ENCODE measurements at places on chromosomes 7 and 10.

GRCh38 chr7:34567906-34568305 is 90.1 kb upstream of the NPSR1 start:
- no peaks in the 10 kb centered on the region for H3K36me3 ChIP-seq
- no peak for DNase-seq
- H3K4me3 ChIP-seq = no peak overlapping the region
- H3K27ac ChIP-seq = no peak overlapping the region

GRCh38 chr7:147579148-147579547 is 1011.4 kb upstream of the C7orf33 start:
- no peaks in the 10 kb centered on the region for H3K27me3 ChIP-seq
- no peaks in the 10 kb centered on the region for H3K36me3 ChIP-seq
- no peak overlapping the region for H3K4me3 ChIP-seq
- H3K27ac ChIP-seq = no peak overlapping the region
- no peak for DNase-seq

DNA sequence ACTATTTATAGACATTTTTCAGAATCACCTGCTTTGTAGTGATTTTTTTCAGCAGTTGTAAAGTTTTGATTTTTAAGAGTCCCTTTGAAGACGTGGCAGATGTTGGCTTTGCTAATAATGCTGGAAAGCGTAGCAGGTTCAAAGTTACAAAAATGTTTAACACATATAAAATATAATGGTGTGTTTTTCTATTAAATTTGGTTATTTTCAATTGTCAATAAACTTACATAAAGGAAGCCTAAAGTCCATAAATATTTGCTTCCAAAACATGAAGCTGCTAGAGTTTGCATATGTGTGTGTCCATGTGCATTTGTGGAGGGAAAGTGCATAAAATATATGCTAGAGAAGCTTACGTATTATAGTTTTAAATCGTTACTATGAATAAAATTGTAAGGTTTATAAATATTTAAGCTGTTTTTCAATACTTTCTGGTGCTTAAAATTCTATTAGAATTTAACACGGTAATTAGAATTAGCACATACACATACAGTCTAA is 3.7 kb downstream of the MEOX2 start:
- no peaks in the 10 kb centered on the region for H3K36me3 ChIP-seq
- peak overlapping the region; percentile 87 for H3K27ac ChIP-seq
- H3K27me3 ChIP-seq = peaks cover 3% of the 10 kb centered on the region
- peak overlapping the region; percentile 67 for H3K4me3 ChIP-seq

GRCh38 chr10:74743401-74743800 is 83.0 kb upstream of the KAT6B start:
- no peak for DNase-seq
- H3K27ac ChIP-seq = no peak overlapping the region
- no peaks in the 10 kb centered on the region for H3K4me1 ChIP-seq
- no peak overlapping the region for H3K4me3 ChIP-seq

GRCh38 chr7:79454361-79454960 is 994 bp upstream of the MAGI2 start:
- DNase-seq = peak; percentile 38
- H3K4me3 ChIP-seq = peak overlapping the region; percentile 95
- H3K4me1 ChIP-seq = no peaks in the 10 kb centered on the region
- H3K27ac ChIP-seq = peak overlapping the region; percentile 97
- H3K27me3 ChIP-seq = no peaks in the 10 kb centered on the region

DNA sequence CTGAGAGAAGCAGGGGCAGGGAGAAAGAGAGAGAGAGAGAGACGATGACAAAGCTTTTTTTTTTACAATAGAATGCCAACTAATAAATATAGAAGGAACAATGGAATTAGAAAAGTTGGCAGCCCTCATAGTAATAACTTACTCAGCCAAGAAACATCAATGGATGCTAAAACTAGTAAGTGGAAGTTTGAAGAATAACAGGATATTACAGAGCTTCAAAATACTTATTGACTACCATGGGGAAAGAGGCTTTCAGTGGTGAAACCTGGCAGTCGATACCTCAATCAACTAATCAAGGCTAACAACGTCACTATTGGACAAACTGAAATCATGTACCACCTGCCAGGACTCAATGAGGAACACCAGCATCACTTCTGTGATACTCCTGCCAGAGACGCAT is 100.5 kb upstream of the LRRC4 start:
- H3K27me3 ChIP-seq = peaks cover 4% of the 10 kb centered on the region
- H3K27ac ChIP-seq = no peak overlapping the region
- no peak for DNase-seq

- no peaks in the 10 kb centered on the region for H3K36me3 ChIP-seq
- DNase-seq = no peak
- no peak overlapping the region for H3K4me3 ChIP-seq
- no peak overlapping the region for H3K27ac ChIP-seq
- peaks cover 5% of the 10 kb centered on the region for H3K27me3 ChIP-seq
- H3K4me1 ChIP-seq = no peaks in the 10 kb centered on the region
These were observed 38.1 kb downstream of the IKZF1 start for GRCh38 chr7:50342616-50343114.

GRCh38 chr10:114584419-114584818 is 73.7 kb downstream of the ABLIM1 start:
- H3K27me3 ChIP-seq = no peaks in the 10 kb centered on the region
- no peaks in the 10 kb centered on the region for H3K4me1 ChIP-seq
- no peak for DNase-seq
- H3K4me3 ChIP-seq = no peak overlapping the region
- no peak overlapping the region for H3K27ac ChIP-seq
- H3K36me3 ChIP-seq = no peaks in the 10 kb centered on the region

GRCh38 chr10:103630156-103630555 is 136.7 kb downstream of the NEURL1 start:
- H3K4me1 ChIP-seq = peaks cover 50% of the 10 kb centered on the region
- no peaks in the 10 kb centered on the region for H3K27me3 ChIP-seq
- no peak overlapping the region for H3K27ac ChIP-seq
- H3K4me3 ChIP-seq = no peak overlapping the region

GRCh38 chr7:29486191-29486700 is 77.4 kb upstream of the PRR15 start:
- no peaks in the 10 kb centered on the region for H3K36me3 ChIP-seq
- no peak overlapping the region for H3K27ac ChIP-seq
- no peak for DNase-seq
- no peaks in the 10 kb centered on the region for H3K27me3 ChIP-seq
- H3K4me3 ChIP-seq = no peak overlapping the region

DNA sequence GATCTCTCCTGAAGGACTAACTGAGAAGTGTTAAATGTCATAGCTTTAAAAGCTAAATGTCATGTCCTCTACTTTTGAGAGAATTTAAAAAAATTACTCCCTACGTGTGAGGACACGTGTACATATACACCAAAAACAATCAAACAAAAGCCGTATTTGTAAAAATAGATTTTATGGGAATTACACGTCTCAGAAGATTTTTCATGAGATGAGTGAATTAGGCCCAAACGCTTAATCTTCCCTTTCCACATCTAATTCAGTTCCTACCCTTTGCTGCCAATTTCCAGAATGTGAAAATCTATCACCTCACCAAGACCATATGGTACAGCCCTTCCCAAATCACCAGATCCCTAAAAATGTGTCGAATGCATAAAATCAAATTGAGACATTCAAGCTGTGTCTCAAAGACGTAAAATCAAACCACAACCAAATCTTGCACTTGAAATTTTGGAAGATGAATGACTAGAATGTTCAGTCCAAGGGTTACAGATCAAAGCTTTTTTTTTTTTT is 1.0 kb upstream of the CTTNBP2 start:
- DNase-seq = no peak
- no peaks in the 10 kb centered on the region for H3K36me3 ChIP-seq
- H3K4me3 ChIP-seq = no peak overlapping the region
- no peak overlapping the region for H3K27ac ChIP-seq

GRCh38 chr7:28355635-28356319 is 56.5 kb upstream of the CREB5 start:
- H3K36me3 ChIP-seq = no peaks in the 10 kb centered on the region
- no peaks in the 10 kb centered on the region for H3K4me1 ChIP-seq
- DNase-seq = no peak
- no peak overlapping the region for H3K4me3 ChIP-seq
- no peaks in the 10 kb centered on the region for H3K27me3 ChIP-seq
- no peak overlapping the region for H3K27ac ChIP-seq

DNA sequence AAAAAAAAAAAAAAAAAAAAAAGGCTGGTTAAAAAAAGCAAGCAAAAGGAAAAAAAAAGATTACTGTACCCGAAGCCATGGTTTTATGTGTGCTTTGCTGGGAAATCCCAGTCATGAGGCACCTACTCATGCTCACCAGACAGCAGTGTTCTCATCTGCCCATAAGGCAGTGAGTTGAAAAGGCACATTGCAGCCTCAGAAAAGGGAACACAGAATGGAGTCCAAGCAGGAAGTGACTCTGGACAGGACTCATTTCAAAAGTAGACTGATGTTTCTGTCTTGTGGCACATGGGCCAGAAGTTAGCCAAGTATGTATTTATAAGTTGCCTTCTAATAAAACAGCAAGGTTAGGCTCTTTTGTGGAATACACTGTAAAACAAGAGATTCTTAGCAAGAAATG is 40.2 kb downstream of the PDSS1 start:
- H3K4me1 ChIP-seq = no peaks in the 10 kb centered on the region
- H3K27ac ChIP-seq = no peak overlapping the region
- no peak overlapping the region for H3K4me3 ChIP-seq
- no peak for DNase-seq

- no peak overlapping the region for H3K27ac ChIP-seq
- no peak for DNase-seq
- H3K27me3 ChIP-seq = peaks cover 15% of the 10 kb centered on the region
- no peak overlapping the region for H3K4me3 ChIP-seq
These were observed 140.0 kb downstream of the PTPRN2 start for GRCh38 chr7:158447506-158448171.

- no peak for DNase-seq
- H3K4me1 ChIP-seq = no peaks in the 10 kb centered on the region
- H3K4me3 ChIP-seq = no peak overlapping the region
- H3K27me3 ChIP-seq = no peaks in the 10 kb centered on the region
- no peak overlapping the region for H3K27ac ChIP-seq
These were observed 271.9 kb upstream of the DGKB start for GRCh38 chr7:15174485-15174884.

- no peak overlapping the region for H3K4me3 ChIP-seq
- H3K36me3 ChIP-seq = no peaks in the 10 kb centered on the region
- H3K27ac ChIP-seq = peak overlapping the region; percentile 50
- H3K4me1 ChIP-seq = peaks cover 31% of the 10 kb centered on the region
- no peaks in the 10 kb centered on the region for H3K27me3 ChIP-seq
These were observed 12.7 kb downstream of the PTPRE start for GRCh38 chr10:127919418-127920271.

DNA sequence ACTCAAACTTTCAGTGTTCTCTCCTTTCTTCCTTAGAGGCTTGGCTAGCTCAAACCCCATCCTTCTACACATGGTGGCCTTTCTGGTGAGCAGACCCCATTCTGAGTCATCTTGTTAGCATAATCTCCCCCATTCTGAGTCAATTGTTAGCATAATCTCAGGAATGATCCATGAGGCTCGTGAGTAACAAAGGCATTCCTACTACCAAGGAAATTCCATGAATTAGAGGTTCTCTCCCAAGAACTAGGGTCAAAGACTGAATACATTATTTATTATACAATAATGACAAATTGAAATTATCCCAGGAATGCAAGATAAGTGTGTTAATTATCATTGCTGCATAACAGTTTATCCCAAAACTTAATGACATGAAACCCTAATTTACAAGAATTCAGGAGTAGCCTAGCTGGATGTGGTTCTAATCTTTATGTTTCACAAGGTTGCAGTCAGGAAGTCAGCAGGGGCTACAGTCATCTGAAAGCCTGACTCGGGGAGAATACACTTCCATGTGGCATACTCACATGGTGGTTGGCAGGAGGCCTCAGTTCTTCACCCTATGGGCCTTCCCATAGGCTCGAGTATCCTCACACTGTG is 100.2 kb downstream of the MMRN2 start:
- DNase-seq = no peak
- H3K4me3 ChIP-seq = no peak overlapping the region
- H3K4me1 ChIP-seq = no peaks in the 10 kb centered on the region
- no peak overlapping the region for H3K27ac ChIP-seq
- no peaks in the 10 kb centered on the region for H3K27me3 ChIP-seq
- no peaks in the 10 kb centered on the region for H3K36me3 ChIP-seq

GRCh38 chr10:79179164-79179956 is 110.6 kb downstream of the ZMIZ1 start:
- no peak overlapping the region for H3K4me3 ChIP-seq
- H3K27ac ChIP-seq = peak overlapping the region; percentile 31
- no peak for DNase-seq
- peaks cover 83% of the 10 kb centered on the region for H3K4me1 ChIP-seq
- H3K27me3 ChIP-seq = no peaks in the 10 kb centered on the region
- no peaks in the 10 kb centered on the region for H3K36me3 ChIP-seq

- H3K36me3 ChIP-seq = peaks cover 62% of the 10 kb centered on the region
- no peak overlapping the region for H3K4me3 ChIP-seq
- no peak for DNase-seq
These were observed 31.2 kb downstream of the ARMH3 start for GRCh38 chr10:102024799-102025198.

GRCh38 chr7:3239291-3239691 is 61.8 kb upstream of the SDK1 start:
- H3K27me3 ChIP-seq = no peaks in the 10 kb centered on the region
- no peaks in the 10 kb centered on the region for H3K36me3 ChIP-seq
- peaks cover 14% of the 10 kb centered on the region for H3K4me1 ChIP-seq
- DNase-seq = no peak

DNA sequence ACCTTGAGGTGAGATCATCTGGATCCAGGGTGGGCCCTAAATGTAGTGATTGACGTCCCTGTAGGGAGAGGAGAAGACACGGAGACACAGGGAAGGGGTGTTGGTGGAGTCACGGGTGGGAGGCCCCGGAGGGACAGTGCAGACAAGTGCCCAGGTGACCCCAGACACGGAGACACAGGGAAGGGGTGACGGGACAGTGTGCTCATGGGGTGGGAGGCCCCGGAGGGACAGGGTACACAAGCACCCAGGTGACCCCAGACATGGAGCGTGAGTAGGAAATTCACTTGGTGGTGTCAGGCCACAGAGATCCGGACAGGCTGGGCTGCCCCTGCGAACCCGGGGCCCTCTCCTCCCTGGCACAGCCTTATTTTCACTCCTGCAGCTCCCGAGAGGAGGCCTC is 176.9 kb downstream of the PTPRN2 start:
- H3K36me3 ChIP-seq = no peaks in the 10 kb centered on the region
- no peaks in the 10 kb centered on the region for H3K27me3 ChIP-seq
- H3K4me1 ChIP-seq = no peaks in the 10 kb centered on the region
- no peak overlapping the region for H3K27ac ChIP-seq

GRCh38 chr7:123998921-123999320 is 33.9 kb downstream of the TMEM229A start:
- H3K27ac ChIP-seq = no peak overlapping the region
- no peak for DNase-seq
- H3K36me3 ChIP-seq = no peaks in the 10 kb centered on the region
- no peaks in the 10 kb centered on the region for H3K4me1 ChIP-seq

DNA sequence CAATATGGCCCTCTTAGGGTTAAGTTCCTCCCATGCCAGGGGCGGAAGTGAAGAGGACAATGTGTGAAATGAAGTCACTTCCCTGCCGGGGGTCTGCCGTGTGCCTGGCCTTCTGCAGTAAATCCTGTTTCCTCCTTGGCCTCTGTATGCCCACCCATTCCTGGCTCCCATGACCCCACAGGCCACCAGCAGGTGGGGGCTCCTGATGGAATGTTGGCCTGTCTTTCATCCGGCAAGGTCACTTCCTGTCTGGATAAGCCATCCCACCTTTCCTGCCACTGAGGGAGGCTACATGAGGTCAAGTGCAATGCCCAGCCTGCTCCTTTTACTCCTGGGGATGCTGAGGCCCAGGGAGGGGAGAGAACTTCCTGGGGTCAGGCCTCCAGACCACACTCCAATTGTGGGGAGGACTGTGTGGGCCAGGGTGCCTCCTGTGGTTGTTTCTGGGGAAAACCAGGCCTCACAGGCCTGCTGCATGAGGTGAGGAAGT is 22.3 kb downstream of the PALD1 start:
- DNase-seq = no peak
- H3K4me3 ChIP-seq = no peak overlapping the region
- peaks cover 10% of the 10 kb centered on the region for H3K4me1 ChIP-seq

Data from tibial artery (tissue), 4 donors.